ENCODE measurements at places on chromosomes 4 and X.

GRCh38 chr4:145554691-145555090 is 64.5 kb upstream of the MMAA start:
- no peak for DNase-seq

GRCh38 chrX:140141444-140142029 is 176.2 kb upstream of the CXorf66 start:
- no peak for DNase-seq

- no peak for DNase-seq
These were observed 32.1 kb downstream of the NBDY start for GRCh38 chrX:56761167-56761566.

GRCh38 chrX:154655346-154655745 is 2.0 kb upstream of the CTAG2 start:
- no peak for DNase-seq

DNA sequence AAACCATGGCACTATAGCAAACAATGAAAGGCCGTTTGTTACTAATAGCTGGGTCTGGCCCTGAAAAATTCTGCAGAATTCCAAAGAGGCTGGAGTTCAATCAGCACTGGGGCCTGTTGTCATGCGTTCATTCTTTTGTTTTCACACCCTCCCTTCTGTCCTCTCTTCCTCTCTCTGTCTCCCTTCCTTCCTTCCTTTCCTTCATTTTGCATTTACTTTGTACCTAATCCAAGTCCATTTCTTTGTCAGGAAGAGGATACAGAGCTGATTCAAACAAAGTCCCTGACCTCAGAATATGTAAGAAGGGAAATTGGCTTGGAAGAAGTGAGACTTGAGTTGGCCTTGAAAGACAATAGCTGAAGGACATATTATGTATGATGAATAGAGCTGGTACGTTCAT is 119.6 kb upstream of the LDB2 start:
- DNase-seq = no peak

DNA sequence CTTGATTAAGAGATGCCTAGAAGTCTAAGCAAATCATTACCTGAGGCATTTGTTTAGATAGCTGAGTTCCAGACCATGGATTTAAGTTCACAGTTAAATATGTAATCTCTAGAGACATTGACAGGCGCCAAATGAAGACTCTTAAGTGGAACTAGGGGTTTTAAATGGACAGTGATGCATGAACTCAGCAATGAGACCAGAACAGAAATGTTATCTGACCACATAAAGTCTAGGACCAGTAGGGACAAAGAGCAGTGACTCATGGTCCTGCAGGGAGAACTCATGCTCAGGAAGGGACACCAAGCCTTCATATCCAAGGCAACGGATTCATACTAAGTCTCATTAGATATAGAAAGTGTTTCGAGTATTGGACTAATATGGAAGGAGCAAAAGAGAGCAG is 152.3 kb downstream of the PPARGC1A start:
- no peak for DNase-seq

GRCh38 chr4:152424977-152425376 is 110.9 kb downstream of the FBXW7 start:
- DNase-seq = no peak

GRCh38 chr4:22019676-22020075 is 71.1 kb upstream of the KCNIP4 start:
- DNase-seq = no peak

GRCh38 chr4:147175460-147176025 is 229.9 kb upstream of the TTC29 start:
- DNase-seq = no peak

DNA sequence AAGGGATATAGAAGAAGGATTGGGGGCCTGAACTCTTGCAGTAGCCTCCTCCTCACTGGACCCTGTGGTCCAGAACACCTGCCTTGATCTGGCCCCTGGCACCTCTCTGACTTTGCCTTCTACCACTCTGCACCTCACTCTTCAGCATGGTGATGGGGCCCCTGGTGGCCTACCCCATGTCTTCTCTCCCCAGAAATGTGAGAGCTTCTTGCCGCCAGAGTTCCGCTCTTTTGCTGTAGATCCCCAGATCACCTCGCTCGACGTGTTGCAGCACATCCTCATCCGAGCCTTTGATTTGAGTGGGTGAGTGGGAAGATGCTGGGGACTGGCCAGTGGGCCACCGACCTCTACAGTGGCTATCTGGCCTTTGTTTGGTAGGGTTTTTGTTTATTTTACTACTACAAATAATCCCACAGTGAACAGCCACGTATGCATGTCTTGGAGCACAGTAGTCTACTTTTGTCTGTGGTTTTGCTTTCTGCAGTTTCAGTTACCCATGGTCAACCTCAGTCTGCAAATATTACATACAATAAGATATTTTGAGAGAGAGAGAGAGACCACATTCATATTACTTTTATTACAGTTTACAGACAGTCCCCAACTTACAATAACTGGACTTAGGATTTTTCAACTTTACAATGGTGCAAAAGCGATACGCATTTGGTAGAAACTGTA is 1.8 kb downstream of the TBC1D25 start:
- no peak for DNase-seq

DNA sequence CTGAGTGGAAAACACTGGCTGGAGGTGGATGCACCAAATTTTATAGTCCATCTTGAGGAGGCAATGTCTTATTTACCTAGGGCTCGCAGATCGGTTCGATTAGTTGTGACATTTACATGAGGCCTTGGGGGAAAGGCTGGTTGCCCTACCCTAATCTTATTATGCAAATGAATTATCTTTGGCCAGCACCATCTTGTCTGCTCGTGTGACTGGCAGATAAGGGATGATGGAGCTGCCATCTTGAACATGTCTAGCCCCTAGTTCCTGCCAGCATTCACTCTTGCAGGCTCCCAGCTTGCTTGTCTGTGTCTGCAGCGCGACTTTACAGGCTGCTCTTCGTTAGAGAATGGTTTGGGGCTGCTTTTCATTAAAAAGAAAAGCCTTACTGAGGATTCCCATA is 61.9 kb downstream of the SEC24B start:
- no peak for DNase-seq

DNA sequence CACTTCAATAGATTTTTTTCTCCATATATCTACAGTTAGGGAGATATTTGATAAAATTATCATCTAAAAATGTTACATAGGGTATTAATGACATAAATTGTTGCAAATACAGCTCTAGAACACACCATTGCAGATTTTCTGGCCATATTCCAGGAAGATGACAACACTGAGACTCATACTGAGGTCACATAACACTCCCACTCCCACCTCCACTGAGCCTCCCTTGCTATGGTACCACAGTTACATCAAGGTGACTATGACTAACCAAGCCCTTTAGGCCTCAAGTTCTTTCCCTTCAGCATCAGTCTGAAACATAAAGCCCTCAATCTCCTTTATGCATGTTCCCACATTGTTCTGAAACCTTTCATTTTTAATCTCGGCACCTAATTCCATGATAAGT is 932.0 kb upstream of the IGFBP7 start:
- no peak for DNase-seq

- DNase-seq = no peak
These were observed 92.0 kb downstream of the TMEM144 start for GRCh38 chr4:158302076-158302866.

DNA sequence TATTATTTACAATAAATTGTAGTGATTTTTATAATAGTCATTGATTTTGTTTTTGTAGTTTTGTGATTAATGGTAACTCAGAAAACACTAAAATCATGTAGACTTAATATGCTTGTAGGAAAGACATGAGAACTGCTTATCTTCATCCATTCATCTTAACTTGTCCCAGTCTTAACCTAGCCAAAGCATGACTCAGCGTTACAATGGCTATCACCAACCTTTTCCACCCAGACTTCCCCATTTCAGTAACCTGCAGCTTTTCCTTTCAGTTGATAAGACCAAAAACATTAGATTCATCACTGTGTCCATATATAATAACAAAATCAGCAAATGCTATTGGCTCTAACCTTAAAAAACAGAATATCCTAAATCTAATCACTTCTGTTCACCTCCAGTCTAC is 106.2 kb upstream of the KLF8 start:
- no peak for DNase-seq

GRCh38 chr4:71689822-71690221 is 94.1 kb downstream of the GC start:
- no peak for DNase-seq

GRCh38 chrX:2147928-2148327 is 352.8 kb downstream of the DHRSX start:
- no peak for DNase-seq

GRCh38 chrX:69228732-69229131 is 63.5 kb upstream of the PJA1 start:
- DNase-seq = no peak

- no peak for DNase-seq
These were observed 84.5 kb downstream of the CD99L2 start for GRCh38 chrX:150813922-150814321.

DNA sequence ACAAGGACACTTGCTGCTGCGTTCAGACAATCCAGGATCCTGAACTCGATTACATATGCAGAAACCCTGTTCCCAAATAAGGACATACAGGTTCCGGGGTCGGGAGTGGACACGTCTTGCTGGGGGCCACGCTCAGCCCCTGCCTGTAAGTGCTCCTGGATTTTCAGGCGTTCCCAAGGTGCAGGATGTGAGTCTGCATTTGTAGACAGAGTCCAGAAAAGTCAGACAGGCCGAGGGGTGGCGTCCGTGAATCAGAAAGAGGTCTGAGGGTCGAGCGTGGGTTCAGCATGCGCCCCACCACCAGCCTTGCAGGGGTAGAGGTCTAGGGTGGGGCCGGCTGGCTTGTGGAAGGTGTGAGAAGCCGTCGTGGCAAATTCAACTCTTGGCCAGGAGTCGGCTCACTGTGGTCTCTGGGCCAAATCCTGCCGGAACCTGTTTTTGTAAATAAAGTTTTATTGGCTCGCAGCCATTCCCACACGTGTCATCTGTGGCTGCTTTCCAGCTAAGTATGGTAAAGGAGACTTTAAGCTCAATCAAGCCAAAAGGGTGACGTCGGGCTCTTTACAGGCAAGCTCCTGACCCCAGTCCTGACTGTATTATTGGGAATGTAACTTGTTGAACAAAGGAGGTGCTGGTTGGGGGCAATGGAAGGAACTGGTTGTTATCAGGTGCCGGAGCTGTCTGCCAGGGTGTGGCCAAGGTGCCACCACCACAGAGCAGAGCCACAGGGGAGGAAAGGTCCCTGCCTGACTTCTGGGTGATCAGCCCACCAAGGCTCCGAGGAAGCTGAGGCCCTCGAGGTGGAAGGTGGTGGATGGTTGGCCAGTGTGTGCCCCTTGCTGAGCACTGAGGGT is 7.4 kb downstream of the DOK7 start:
- DNase-seq = no peak

GRCh38 chr4:102678107-102678506 is 82.7 kb downstream of the MANBA start:
- DNase-seq = no peak

GRCh38 chr4:3869661-3870566 is 103.7 kb downstream of the ADRA2C start:
- DNase-seq = no peak

GRCh38 chrX:107741404-107741790 is 34.2 kb downstream of the TSC22D3 start:
- DNase-seq = no peak

DNA sequence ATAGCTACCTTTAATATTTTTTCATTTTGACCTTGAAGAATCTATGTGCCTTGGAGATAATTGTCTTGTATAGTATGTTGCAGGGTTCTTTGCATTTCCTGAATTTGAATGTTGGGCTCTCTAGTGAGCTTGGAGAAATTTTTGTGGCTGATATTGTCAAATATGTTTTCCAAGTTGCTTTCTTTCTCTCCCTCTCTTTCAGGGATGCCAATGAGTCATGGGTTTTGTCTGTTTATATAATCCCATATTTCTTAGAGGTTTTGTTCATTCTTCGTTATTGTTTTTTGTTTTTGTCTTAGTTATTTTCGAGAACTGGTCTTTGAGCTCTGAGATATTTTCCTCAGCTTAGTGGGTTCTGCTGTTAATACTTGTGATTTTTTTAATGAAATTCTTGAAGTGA is 20.7 kb downstream of the RAB40AL start:
- DNase-seq = no peak

- no peak for DNase-seq
These were observed 245.1 kb downstream of the PPP3CA start for GRCh38 chr4:101102114-101102742.

GRCh38 chr4:174490451-174490961 is 31.8 kb downstream of the HPGD start:
- DNase-seq = no peak

GRCh38 chr4:184649971-184650855 is 675 bp downstream of the PRIMPOL start:
- DNase-seq = no peak

- no peak for DNase-seq
These were observed 62.6 kb upstream of the TEX13D start for GRCh38 chrX:124269881-124270280.

DNA sequence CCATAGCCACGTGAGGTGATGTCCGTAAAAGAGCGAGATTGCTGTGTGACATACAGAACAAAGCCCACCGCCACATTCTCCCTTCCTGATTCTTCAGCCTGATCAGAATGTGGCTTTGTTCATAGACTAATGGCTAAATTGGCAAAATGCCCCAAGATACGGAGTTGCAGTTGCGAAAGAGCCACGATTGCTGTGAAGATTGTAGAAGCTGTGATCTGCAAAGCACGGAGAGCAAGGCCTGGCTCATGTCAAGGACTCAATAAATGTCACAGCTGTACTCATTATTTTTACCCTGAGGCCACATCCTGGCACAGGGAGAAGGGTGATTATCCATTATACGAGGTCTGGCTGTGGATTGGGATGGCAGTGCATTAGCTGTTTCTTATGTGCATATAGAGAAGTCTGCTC is 34.2 kb downstream of the ARSD start:
- no peak for DNase-seq

- no peak for DNase-seq
These were observed 250.3 kb downstream of the HS3ST1 start for GRCh38 chr4:11178433-11178832.

GRCh38 chr4:127978930-127979329 is 13.7 kb downstream of the ABHD18 start:
- no peak for DNase-seq

- DNase-seq = no peak
These were observed 69.8 kb upstream of the LIMCH1 start for GRCh38 chr4:41468122-41468521.

GRCh38 chrX:117680286-117680685 is 436.3 kb downstream of the KLHL13 start:
- DNase-seq = no peak

DNA sequence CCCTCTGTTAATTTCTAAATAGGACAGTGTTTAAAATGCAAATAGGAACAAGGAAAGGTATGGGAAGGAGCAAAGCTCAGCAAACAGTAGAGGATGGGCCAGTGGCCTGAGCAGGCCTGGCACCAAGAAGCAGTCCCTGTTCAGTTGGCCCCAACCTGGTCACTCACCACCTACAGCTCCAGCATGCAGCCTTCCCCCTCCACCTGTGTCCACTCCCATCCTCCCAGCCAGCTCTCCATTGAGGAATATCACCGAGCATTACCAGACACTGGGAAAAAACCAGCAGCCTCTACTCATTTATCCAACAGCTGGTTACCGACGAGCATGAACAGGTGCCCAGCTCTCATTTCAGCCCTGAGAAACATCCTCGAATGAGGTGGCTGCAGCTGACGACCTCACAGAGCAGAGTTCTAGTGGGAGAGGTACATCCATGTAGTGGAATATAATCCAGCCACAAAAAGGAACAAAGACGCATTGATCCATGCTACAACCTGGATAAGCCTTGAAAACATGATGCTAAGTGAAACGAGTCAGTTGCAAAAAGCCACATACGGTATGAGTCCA is 25.6 kb downstream of the CD99L2 start:
- DNase-seq = no peak

All from activated CD4-positive, CD25-positive, alpha-beta regulatory T cell (primary cell).